SK-N-SH treated with all-trans-retinoic acid at 6 μM for 48 hours (cell line): ENCODE measurements at places on chromosomes 6 and 20.

GRCh38 chr6:150256618-150257272 is 112.1 kb upstream of the IYD start:
- ATAC-seq: no peak

GRCh38 chr6:150142670-150143515 is at the start of gene PPP1R14C:
Gene PPP1R14C, plus strand, starts transcription at chr6:150143044. Its CDS starts 149 bp downstream, at chr6:150143193.
- ATAC-seq: no peak; the same call in 1 of the 3 replicates

- ATAC-seq: no peak
Measured at GRCh38 chr6:70763754-70764510, 96.2 kb downstream of the SMAP1 start.

DNA sequence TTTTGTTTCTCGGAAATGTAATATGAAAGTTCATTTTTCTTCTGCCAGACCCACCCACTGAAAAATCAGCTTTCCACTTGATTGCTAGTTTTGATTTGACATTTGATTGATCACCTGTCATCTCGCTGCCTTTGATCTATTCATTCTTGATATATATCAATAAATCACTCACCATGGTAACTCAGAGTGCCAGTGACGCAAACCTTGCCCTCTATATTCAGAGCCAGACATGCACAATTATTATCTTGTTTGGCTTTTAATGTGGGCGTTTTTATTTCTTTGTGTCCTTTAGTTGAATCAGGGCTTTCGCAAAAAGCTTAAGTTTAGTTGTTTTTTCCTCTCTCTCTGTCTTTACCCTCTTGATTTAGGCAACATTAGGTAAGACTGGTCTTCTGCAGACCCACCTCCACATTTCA is 2.0 kb downstream of the TSHZ2 start:
- ATAC-seq: no peak

- peak; percentile 96 for ATAC-seq
Measured at GRCh38 chr6:142047934-142048592, 84.7 kb upstream of the GJE1 start.

- ATAC-seq: peak; percentile 92
Measured at GRCh38 chr6:16999491-17000436, 102.1 kb upstream of the STMND1 start.

- no peak for ATAC-seq
Measured at GRCh38 chr6:163892824-163893561, 478.5 kb downstream of the QKI start.

GRCh38 chr20:38202153-38202981 is 37.3 kb upstream of the TGM2 start:
- ATAC-seq: no peak

DNA sequence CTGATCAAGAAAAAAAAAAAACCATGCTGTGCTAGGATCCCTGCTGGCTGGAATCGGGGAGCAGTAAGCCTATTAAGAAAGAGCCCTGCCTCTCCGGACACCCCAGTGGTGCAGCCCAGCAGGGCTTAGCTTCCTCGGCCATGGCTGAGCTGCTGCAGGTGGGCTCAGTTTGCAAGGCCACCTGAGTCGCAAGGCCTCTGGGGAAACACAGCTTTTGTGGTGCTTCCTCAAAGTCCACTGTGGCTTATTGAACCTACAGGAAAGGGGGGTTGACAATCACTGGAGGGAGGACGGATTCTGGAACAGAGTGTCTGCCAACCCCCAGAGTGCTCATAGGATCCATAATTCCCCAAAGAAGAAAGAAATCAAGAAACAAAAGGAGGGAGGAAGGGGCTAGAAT is 240.8 kb downstream of the SMOC2 start:
- no peak for ATAC-seq

DNA sequence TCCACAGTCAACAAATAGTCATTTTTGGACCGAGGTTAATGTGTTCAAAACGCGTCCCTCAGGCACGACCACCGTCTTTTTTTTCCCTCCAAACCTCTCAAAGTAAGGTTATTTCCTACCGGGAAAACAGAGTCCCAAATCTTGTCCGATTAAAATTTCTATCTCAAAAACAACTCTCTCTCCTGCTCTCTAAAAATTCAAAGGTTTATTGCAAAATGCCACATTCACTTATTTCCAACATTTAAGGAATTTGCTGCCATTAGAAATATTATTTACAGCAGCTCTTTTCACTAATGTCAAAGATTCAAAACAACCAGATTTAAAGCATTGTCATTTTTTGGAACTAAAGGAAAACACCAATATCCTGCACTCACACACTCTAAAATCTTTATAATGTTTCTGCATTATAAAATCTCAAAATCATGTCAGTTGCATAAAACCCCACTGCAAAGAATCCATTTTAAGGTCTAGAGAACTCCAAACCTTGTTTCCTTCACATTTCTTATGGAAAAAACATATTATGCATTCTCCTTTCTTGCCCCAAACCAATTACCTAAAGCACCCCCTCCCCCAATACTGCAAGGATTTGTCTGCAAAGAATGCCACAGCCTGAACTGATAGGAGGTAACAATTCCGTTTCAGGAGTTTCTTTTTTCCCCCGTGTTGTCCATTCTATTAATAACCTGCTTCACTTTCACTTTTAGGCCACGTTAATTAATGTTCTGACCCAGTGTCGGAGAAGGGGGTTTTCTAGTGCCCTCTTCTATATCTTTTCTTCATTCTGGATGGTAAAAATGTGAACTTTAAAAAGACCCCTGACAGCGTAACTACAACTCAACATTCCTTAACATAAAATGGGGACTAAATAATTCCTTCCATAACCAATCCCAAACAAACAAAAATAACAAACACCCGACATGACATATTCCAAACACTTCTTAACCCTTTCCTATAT is 1.4 kb downstream of the NRN1 start:
- ATAC-seq: no peak

DNA sequence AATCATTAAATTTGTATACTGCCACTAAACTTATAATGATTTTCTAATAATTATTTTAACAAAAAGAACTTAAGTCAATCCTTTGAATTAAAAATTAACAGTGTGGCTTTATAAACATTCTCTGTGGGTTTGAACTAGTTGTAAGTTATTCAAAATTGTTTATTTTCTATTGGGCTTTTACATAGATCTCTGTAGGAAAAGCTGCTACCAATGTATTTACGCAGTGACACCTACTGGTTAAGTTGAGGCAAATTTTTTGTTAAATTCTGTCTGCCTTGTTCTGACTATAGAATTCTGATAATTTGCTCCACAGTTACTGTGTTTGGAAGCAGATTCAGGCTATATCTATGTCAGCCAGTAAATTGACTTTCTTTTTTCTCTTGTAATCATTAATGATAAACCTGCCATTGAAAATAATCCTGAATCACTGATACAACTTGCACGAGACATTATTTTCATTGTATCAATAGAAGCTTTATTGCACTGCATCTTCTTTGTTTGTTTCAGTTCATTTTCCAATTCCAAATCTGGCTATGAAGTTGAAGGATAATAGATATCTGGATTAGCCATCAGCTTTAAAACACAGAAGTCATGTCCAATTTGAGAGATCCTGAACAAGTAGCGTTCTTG is 66.0 kb upstream of the UTRN start:
- no peak for ATAC-seq

DNA sequence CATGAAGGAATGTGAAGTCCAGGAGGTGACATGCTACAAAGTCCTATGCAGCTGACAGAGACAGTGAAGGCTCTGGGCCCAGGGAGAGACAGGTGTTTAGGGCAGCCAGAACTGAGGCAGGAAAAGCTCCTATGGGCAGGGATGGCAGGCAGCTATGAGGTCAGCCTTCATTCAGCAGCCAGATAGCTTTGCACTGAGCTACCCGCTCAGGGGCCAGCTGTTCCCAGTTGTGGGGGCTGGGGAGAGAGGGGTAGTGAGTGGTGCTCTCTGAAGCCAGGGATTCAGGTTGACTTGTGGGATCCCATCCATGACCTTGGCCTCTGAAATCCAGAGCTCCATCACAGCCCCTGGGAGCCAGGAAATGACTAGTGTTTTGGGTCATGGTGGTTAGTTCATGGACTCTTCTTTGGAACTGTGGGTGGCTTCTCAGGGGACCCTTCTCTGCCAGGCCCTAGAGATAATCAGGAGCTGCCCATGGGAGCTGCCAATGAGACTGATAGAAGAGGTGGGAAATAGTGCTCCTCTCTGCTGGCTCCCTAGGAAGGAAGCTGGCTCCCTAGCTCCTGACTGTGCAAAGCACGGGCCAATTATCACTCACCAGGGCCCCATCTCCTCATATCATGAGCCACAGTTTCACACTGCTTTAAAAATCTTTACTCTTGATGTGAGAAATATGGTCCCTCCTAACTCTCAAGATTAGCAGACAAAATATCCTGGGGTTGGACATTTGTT is 127.7 kb downstream of the VEGFA start:
- ATAC-seq: no peak

DNA sequence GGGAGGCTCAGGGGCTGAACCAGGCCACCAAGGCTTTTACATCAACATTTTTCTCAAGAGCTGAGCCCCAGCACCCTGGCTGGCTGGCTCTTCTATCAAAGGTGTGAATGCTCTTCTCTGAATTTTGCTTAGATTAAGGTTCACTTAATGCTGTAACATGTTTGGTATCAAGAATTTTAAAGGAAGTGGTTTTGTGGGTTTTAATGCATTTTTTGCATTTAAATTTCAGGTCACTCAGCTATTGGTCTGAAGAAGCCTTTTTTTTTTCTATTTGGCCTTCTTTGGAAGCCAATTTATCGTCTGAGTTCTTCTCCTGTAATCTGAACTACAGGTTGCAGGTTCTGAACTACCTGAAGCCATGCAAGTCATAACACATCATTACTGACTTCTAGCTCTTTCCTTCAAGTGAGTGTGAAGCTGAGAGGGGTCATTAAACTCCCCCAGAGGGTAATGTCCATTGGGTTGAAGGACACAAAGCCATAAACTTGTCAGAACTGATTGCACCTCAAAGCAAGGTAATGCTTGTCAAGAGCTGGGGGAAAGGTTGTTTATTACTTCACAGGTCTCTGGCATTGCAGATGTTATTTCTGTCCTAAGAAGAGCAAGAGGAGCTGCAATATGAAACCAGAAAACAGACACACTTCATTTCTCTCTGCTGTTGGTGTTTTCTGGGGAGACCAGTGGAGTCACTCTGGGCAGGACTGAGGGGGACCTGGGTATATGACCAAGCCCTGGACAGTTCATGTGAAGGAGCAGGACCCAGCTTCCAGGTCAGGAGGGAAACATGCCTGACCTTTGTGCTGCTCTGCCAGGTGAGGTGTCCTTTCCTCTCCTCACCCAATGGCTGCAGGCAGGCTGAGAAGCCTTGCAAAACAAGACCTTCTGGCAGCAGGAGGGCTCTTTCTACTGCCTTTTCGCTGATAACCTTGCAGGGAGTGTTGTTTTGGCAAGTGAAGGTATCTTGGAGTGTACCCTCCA is 26.1 kb upstream of the NEDD9 start:
- no peak; the same call in 2 of the 3 replicates for ATAC-seq

- no peak for ATAC-seq
Measured at GRCh38 chr6:743320-744096, 50.6 kb upstream of the EXOC2 start.

DNA sequence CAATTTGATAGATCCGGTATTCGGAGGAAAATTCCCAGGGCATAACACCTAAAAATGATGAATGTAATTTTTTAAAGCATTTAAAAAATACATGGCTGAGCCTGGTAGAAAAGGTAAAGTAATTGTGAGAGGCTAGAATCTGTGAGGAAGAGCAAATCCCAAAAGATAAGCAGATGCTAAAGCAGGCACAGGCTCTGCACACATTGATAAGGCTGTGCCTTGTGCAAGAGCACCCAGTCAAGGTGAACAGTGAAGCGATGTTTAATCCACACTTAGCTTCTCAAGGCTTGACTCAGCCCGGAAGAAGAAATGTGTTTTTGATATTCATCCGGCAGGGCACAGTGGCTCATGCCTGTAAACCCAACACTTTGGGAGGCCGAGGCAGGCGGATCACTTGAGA is 5.1 kb upstream of the EPB41L2 start:
- no peak for ATAC-seq

DNA sequence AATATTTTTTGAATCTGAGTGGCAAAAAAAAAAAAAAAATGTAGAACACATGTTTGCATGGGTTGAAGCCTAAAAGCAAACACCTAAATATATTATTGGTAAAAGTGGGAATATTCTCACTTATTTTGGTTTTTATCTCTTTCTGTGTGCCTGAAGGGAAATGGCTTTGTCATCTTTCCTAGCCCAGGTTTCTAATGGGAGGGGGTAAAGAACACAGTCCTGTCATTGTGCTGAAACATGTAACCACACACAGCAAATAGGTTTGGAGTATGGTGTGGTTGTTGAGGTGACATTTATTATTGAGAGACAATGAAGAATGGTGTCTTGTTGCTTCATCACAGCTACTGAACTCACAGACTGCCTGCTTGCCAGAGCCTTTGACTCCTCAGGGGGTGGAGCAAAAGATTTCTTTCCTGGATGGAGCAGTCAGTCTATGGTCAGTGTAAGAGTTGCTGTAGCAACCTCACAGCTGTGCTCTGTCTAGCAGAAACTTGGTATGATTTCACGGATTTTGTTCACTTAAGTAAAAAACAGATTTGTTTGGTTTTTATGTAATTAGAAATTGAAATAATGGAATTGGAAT is 70.2 kb downstream of the CEP57L1 start:
- peak; percentile 86 for ATAC-seq

DNA sequence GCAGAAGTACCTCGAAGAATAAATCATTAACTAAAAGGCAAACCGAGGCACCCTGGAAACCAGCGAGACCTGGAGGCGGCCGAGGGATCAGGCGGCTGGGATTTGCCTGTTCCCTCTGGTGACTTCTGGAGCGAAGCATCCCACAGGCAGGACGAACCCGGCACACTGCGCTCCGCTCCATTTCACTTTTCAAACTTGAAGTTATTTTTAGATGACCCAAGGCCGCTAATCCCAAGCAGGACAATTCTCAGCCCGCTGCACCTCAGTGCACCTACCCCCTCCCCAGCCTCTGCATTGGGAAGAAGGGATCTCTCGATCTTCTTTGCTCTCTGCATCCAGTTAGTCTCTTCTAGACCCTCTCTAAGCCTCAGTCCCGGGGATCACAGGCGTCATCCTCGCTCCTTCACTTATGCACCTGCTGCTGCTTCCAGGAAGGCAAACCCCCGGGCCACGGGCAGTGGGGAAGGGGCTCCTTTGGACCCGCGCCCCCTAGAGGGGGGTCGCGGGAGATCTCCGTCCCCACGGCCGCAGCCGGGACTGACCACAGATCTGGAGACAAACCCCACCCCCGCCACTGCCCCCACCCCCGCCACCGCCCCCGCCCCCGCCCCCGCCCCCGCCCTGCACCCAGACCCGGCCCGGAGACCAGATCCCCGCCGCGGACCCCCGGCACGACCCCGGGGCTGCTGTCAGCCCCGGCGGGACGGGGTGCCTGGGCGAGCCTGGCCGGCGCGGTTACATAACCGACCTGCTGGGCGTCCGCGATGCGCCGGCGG is 636 bp downstream of the RCAN2 start:
- no peak for ATAC-seq

GRCh38 chr20:63664861-63665594 is 6.9 kb downstream of the RTEL1 start:
- ATAC-seq: no peak; the same call in 2 of the 3 replicates

DNA sequence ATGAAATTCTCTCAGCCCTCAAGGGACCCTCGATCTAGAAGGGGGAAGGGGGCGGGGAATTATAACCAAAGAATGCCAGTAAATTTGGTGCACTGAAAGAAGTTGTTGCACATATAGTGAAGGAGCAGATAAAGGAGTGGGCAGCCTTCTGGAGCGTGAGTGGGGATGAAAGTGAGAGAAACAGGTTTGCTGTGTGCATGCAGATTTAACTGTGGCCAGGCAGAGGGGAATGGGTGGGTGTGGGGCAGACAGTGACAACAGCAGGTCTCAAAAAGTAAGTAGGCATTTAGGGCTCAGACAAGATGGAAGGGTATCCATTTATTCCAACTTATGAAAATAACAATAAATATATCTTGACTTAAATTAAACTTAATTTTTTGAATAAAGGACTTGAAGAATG is 149.1 kb downstream of the KCNQ5 start:
- ATAC-seq: no peak
